Transverse colon (tissue), 4 donors: ENCODE measurements at places on chromosomes 7 and 10.
A peak's percentile ranks its signal among the peaks of the same experiment; 100 is the strongest.

GRCh38 chr7:51242007-51242691 lies 74.5 kb downstream of the COBL start:
- no peak for DNase-seq

- no peak for DNase-seq
These were observed 99.9 kb downstream of the CNTNAP2 start for GRCh38 chr7:146216396-146217041.

- no peak for DNase-seq
These were observed 139.3 kb downstream of the CXCL12 start for GRCh38 chr10:44245601-44245938.

DNA sequence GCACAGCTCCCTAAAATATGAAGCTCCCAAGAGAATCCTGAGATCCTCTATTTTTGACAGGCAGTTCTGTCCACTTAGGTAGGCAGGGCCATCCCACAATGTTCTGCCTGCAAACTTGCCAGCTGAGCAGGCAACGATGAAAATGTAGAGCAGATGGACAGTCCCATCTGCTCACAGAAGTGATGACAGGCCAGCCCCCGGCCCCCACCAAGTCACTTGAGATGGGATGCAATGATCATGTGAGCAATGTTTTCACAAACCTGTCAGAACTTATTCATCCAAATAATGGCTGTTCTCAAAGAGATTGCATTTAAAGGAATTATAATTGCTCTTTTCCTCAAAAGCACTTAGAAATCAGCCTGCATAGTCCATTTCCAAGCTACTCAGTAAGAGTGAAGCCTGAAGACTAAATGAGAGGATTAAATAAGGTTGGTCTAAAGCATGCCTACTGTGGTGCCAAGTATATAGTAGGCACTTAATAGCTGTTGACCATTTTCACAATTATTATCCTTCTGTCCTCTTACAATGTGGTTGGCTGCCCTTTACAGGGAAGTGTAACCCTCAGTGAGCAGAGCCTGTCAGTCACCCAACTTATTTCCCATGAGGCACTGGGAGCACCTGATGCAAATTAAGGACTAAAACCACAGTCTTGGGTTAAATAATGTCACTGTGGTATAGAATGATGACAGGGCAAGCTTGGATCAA lies 301.2 kb downstream of the FGFR2 start:
- no peak for DNase-seq

DNA sequence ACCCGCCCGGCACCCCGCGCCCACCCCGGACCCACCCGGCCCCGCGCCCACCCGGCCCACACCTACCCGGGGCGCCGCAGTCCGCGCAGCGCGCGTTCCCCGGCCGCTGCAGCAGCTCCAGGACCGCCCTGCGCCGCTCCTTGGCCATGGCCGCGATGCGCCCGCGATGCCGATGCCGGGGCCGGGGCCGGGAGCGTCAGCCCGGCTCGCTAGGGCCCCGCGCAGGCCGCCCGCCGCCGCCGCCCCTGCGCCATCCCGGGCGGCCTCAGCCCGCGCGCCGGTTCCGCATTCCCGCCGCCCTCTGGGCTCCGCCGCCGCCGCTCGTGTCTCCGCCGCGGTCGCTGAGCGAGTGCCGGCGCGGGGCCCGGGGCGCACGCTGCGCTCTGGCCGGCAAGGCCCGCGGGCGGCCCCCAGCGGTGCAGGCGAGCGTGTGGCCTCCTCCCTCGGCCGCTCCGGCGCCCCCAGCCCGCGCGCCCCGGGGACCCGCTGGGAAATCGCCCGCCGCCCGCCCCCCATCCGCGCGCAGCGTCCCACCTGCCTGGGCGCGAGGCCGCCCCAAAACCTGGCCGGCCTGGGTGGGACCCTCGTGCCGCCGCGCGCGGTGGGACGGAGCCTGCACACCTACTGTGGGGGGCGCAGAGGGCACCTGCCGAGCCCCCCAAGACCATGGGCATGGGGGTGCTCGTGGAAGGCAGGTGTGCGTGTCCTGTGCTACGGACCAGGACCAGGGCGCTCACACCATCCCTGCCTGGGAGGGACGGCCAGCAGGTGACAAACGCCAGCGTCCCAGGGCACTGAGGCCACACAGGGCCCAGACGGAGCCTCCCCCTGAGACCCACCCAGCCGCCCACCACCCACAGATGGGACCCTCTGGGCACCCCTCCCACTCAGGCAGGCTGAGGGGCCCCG lies at the start of gene ADAP1:
Gene ADAP1 (minus strand): TSS at position 351 of the 909 bp plus-strand sequence. CDS start 203 bp downstream, at position 148.
- peak; percentile 62 for DNase-seq

- DNase-seq, result no peak
These were observed 6.7 kb upstream of the INHBA start for GRCh38 chr7:41709621-41710020.

DNA sequence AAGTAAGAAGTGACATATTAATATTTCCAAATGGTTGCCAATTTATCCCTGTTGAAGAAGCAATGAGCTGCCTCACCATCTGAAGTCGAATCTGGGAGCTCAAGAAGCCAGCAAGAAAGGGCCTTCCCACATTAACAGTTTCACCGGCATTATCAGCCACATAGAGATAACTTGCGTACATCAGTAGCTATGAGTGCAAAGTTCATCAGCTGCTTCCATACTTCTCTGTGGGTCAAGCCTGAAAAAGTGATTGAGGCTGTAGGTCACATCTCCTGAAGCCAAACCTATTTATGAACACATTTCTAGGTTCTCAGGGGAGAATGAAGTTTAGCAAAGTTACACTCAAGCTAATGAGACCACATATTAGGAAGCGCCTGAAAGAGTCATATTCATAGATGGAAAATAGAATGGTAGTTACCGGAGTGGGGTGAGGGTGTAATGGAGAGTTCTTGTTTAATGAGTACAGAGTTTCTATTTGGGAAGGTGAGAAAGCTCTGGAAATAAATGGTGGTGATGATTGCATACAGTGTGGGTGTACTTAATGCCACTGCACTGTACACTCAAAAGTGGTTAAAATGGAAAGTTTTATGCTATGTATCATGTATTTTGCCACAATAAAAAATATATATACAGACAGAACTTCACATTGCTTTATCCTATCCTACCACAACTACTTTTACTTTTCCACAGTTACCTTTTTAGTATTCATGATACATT lies 189.3 kb upstream of the SP4 start:
- no peak for DNase-seq

- no peak for DNase-seq
These were observed 101.1 kb upstream of the PPIF start for GRCh38 chr10:79246209-79246581.

GRCh38 chr10:16787361-16787791 lies 29.8 kb downstream of the RSU1 start:
- no peak for DNase-seq

- DNase-seq, result no peak
These were observed 1196.9 kb downstream of the SORCS3 start for GRCh38 chr10:105837951-105838350.

- DNase-seq, result no peak
These were observed 17.7 kb upstream of the NRP1 start for GRCh38 chr10:33352175-33352574.

GRCh38 chr7:131605280-131605878 lies 49.0 kb upstream of the PODXL start:
- DNase-seq, result no peak

DNA sequence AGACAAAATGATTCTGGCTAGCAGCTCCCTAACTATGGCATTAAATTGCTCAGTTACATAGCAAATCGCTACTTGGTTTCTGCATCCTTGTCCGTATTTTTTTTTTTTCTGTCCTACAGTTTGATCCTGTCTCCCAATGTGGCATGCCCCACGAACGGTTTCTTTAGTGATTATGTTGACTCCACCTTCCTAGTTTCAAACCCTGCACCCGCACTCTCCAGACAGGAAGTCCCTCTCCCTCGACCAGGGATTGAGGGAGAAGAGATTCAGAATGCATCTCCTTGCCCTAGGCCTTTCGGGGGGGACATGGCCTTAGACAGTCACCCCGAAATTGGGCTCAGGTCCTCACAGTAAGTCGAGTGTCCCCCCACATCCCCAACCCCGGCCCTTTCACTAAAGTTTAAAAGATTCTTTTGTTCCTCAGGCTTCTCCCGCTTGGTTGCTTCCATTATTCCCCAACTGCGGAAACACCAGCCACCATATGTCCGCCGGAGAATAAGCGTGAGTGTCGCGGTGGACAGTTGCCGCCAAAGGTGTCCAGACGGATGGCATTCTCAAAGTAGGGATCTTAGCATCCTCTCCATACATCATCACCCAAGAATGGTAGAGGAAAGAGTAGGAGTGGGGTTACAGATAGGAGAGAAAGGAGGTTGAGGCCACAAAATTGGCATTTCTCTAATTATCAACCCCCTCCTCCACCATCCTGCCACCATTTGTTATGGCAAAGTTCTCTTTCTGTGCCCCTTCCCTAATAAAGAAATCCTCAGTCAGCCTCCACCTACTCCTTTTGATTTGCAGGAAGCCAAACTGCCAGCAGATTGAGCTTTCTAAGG lies 7.3 kb downstream of the EVX1 start:
- DNase-seq, result no peak

DNA sequence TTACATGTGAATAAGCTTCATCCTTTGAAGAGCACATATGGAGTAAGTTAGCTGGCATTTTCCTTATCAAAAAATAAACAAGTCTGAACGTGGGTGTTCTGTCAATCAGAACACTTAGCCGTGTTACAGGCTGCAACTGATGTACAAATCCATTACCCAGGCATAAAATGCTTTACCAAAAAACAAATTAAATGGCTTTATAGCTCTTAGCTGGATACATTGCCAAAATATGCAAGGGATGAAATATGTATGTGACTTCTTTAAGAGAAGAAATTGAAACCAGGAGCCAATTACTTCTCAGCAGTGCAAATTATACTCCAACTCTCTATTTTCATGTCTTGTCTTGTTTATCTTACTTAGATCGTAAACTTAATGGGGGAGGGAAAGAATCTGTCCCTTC lies 214.8 kb downstream of the DGKB start:
- DNase-seq, result no peak

DNA sequence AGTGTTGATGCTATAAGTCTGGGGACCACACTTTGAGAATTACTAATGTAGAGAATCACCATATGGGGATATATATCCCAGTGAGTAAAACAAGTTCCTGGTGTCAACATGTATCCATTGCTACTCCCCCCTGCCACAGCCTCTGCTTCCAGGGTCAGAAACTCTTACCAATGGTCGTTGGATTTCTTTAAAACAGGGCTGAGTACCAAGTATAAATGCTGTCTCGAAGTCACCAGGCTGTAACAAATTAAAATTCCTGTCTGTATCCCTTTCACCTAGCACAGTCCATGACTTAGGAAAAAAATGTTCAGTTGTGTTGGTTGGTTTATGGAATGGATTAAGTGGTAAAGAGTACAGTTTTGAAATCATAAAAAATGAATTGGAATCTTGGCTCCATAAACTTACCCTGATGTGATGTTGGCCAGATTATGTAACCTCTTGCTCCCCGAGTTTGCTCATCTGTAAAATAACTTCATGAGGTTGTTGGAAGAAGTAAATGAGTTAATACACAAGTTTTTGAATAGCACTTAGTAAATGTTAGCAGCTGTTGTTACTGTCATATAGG lies 364.0 kb upstream of the LRGUK start:
- no peak for DNase-seq

DNA sequence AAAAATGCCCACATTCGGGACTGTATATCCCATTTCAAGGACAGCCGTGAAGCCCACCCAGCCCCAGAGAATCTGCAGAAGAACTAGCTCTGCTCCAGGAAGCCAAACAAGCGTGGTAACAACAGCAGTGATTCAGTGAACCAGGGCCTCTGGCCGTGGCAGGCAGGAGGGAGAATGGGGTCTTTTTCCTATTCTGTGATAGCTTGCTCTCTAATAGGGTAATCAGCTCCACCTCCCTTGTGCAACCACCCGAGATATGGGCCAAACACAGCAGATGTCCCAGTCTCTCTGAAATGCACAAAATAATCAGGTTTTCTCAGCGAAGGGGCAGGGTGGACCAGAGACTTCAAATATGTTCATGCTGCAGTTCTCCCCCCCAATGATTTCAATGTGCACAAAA lies 35.8 kb downstream of the CHST15 start:
- no peak for DNase-seq

DNA sequence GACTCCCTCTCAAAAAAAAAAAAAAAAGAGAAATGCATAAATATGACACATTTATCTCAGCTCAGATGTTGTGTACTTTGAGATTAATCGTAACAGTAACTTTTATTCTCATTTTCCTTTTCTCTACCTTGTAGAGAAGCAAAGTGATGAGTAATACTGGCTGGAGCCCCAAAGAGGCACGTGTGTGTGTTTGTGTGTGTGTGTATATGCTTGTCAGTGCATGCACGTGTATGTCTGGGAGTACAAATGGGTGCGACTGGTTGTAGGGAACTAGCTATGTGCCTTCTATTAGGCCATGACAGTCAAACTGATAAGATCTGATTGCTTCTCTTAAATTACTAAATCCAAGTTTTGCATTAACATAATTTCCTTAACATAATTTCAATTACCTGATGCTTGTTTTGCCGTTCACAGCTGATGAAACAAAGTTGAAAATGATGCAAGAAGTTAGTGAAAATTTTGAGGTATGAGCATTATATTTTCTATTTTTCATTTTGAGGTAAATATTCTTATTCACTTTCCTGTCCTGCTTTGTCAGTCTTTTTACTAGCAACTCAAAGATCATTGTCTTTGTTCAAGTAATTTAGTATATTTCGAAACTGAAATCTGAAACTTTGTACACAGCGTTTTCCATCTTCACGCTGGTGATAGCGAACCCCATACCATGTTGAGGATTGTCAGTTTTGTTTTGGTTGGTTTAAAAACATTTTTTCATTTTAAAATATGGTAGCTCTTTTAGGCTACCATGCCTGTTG lies 3.4 kb downstream of the TRRAP start:
- no peak for DNase-seq

- DNase-seq, result no peak
These were observed 37.3 kb downstream of the DNAH11 start for GRCh38 chr7:21580073-21580521.

GRCh38 chr7:100684534-100685042 lies 9.5 kb downstream of the GIGYF1 start:
- no peak for DNase-seq

DNA sequence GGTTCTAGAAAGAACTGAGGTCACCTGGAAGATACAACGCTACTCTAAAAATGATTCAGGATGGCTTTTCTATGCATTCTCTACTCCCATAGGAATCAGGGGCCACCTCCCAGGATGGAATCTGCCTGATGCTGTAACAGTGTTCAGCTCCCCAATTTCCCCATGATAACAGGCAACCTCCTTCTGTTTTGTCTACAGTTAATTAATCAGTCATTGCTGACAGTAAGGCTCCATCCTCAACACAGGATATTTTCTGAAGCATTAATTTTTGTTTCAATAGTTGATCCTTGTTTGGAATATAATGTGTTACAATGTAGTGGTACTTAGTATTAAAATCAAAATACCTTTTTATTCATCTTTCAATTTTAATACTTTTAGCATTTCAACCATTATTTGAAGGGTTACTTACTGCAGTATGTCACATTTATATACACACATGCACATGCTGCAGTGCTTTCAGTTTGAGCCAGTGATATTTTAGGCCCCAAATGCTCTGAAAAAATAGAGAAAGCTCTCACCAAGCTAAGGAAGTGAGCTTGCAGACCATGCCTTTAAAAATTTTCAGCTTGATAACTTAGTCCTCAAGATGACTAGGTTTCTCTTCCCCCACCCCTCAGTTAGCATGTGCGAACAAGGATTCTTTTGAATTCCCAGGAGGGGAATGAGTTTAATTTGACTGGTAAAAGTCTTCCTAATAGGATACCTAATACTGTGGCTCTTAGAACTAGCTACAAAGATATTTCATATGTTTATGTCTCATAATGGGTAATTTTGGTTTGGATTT lies 592 bp upstream of the PIK3CG start:
- no peak for DNase-seq

- no peak for DNase-seq
These were observed 51.3 kb downstream of the IKZF1 start for GRCh38 chr7:50355817-50356178.
